ENCODE measurements at places on chromosomes 7 and 10. TPM values are rescaled to one million over a fixed set of nuclear protein-coding genes. Genes with fewer than 3 reads are reported as not detected.

The GTF2IRD1 gene
- total RNA-seq = 42.9 TPM

The SFRP5 gene
- 2.4 TPM for total RNA-seq

DNA sequence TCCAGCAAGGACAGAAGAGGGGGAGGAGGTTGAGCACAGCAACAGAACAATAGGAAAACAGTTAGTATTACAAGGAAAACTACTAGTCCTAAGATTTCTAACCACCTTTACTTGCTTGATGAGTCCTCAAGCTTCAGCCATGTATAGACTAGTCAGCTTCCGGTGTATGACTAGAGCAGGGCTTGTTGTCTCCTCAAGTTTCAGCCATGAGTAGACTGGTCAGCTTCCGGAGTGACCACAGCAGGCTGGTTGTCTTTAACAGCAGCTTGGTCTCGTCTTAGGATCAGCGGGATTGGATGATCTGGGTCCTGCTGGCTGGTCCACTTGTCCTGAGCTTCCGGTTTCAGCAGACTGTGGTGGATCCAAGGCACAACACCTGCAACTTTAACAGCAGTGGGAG, 10.6 kb upstream of the ZNF239 start:
- DNase-seq = no peak

The ACHE gene
- total RNA-seq = 7.7 TPM

The TMEM120A gene
- 21.9 TPM for total RNA-seq

DNA sequence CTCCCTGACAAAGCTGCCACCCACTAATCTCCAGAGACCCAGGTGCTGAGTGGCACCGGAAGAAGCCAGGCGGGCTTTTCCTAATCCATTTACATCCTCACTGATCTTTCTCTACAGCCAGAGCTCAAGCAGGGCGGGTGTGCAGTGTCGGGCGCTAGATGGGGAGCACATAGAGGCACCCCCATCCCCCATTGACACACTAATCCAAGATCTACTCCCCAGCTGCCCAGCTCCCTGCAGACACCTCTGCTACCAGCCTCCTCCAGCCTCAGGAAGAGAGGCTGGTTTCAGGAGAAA, 22.2 kb downstream of the FRMPD2 start:
- no peak for DNase-seq

- DNase-seq = no peak
Measured at GRCh38 chr7:52450816-52451215, 584.6 kb upstream of the POM121L12 start.

DNA sequence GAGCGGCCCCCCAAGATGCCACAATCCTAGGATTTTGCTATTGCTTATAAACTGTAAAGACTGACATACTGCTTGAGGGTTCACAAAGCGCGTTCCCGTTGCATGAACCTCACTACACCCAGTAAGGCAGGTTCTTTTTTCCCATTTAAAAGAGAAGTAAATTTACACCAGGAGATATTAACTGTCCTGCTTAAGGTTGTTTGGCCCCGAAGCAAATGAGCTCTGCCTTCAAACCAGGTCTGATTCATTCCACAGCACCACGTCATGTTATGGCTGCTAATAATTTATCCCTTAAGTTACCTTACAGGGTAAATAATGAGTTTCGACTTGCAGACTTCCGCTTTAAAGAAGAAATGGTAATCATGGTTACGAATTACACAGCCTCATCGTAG, 559 bp upstream of the FKBP14 start:
- DNase-seq = no peak

- no peak for DNase-seq
Measured at GRCh38 chr7:83983606-83984005, 211.0 kb downstream of the SEMA3A start.

Measured in WTC11 (cell line).